ENCODE measurements at places on chromosomes 1 and 21.

DNA sequence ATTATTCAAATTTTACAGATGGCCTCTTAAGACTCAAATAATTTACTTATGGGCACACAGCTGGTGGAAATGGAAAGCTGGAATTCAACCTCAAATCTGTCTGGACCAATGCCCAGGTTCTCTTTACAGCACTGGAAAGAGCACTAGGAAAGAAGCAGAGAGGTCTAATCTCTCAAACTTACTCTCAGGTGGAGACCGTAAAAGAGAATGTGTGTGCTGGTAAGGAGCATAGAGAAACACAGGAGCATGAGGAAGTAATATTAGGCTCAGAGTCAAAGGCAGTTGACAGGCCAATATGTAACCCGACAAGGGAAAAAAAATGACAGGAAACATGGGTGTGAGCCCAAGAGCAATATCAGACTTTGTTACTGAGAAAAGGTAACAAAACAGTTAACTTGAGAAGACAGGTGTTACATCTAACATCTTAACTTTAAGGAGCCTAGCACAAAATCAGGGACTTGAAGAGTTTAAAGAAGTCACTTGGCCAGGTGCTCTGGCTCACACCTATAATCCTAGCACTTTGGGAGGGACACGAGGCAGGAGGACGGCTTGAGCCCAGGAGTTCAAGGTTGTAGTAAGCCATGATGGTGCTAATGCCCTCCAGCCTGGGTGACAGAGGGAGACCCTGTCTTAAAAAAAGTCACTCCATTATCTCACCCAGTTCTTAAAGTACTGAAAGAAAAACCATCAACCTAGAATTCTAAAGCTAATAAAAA, 20.7 kb downstream of the PPP1R15B start:
- DNase-seq, result no peak

- no peak for DNase-seq
Measured at GRCh38 chr1:39899611-39900538, 1.8 kb downstream of the MYCL start.

GRCh38 chr1:210821615-210822014, 312.3 kb downstream of the KCNH1 start:
- DNase-seq, result no peak

DNA sequence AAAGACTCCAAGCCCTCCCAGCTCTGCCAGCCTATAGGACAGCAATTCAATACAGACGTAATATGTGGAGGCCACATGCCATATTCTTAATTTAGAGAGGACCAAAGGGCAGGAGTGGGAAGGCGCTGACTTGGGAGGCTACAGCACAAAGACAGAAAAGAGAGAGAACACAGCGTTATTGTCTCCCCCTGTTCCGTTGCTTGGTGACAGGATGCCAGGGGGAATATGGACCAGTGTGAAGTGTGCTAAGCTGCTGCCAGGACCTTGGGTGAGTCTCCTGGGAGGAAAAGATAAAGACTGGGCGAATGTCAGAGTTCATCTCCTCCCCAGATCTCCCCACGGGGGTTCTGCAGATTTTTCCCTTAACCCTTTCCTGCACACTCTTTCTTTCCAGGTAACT, 102.1 kb upstream of the ADAR start:
- no peak for DNase-seq

DNA sequence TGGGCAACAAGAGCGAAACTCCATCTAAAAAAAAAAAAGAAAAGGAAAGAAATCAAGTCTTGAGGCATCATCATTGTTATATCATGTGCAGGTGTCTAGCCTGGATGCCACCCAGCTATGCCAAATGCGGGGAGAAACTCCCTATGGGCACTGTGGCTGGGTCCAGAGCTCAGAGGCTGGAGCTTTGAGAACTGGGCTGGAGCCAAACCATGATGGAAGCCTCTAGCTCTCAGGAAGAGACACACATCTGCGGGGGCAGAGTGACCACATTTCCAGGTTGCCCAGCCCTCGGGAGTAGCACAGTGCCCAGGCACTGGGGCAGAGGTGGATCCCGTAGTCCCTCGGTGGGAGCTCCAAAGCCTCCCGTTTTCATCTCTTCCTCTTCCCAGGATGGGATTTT, 58.9 kb downstream of the COL18A1 start:
- DNase-seq, result no peak

DNA sequence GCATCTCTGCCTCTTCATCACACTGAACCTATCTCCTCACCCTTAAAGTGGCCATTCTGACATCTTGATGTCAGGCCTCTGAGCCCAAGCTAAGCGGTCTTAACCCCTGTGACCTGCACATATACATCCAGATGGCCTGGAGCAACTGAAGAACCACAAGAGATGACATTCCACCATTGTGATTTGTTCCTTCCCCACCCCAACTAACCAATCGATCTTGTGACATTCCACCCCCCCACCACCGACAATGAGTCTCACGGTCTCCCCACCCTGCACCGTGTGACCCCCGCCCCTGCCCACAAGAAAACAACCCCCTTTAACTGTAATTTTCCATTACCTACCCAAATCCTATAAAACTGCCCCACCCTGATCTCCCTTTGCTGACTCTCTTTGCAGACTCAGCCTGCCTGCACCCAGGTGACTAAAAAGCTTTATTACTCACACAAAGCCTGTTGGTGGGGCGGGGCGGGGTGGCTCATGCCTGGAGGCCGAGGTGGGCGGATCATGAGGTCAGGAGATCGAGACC, 21.0 kb upstream of the PINK1 start:
- DNase-seq, result no peak

- DNase-seq, result no peak
Measured at GRCh38 chr1:181737056-181737455, 253.7 kb downstream of the CACNA1E start.

DNA sequence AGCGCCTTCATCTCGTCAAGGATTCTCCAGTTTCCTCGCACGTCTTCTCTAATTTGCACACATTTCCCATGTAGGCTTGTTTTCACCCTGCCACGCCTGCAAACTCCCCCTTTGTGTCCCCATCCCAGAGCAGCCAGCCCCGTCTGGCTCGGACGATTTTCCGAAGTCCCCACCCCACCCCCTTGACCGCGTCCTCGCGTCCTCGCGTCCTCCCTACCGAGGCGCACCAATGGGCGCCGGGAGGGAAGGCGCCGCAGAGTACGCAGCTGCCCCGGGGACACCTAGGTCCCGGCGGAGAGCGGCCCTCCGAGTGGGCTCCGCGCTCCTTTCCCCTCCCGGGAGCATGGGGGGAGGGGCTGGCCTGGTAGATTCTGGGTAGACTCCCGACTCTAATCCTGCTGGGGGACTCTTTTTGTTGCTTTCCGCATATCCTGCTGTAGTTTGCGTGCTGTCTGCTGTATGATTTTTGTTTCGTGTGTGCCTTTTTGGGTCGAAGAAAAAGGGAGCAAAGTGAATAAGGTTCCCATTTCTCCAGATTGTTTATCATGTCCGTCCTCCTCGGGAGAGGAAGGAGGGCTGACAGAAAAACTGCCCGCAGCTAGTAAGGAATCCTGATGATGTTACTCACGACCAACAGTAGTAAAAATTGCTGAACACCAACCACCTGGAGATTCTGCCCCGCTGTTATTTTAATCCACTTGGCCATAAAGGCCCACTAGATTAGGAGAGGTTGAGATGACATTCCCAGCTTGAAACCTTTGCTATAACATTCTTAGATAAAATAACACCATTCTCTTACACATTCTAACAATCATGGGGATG, 1.5 kb downstream of the CACHD1 start:
- no peak for DNase-seq

- DNase-seq, result no peak
Measured at GRCh38 chr21:25558123-25558522, 49.2 kb downstream of the MRPL39 start.

GRCh38 chr1:31839662-31840343, 24.0 kb upstream of the SPOCD1 start:
- DNase-seq, result no peak

DNA sequence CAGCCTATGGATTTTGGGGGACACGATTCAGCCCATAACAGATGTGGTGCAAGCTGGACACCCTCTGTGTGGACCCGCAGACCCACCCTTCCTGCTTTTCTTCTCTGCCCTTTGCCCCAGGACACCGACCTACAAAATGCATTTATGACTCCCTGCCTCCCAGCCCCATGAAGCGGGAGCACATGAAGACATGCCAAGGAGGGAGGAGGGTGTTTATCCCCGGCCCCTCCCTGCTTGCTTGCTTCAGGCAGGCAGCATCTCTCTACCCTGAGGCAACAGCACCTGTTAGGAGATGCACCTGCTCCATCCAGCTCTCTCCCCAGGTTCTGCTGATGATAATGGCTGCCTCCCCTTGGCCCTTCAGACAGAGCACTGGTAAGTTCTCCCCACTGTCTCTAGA, 187.5 kb downstream of the PSMG1 start:
- DNase-seq, result no peak

DNA sequence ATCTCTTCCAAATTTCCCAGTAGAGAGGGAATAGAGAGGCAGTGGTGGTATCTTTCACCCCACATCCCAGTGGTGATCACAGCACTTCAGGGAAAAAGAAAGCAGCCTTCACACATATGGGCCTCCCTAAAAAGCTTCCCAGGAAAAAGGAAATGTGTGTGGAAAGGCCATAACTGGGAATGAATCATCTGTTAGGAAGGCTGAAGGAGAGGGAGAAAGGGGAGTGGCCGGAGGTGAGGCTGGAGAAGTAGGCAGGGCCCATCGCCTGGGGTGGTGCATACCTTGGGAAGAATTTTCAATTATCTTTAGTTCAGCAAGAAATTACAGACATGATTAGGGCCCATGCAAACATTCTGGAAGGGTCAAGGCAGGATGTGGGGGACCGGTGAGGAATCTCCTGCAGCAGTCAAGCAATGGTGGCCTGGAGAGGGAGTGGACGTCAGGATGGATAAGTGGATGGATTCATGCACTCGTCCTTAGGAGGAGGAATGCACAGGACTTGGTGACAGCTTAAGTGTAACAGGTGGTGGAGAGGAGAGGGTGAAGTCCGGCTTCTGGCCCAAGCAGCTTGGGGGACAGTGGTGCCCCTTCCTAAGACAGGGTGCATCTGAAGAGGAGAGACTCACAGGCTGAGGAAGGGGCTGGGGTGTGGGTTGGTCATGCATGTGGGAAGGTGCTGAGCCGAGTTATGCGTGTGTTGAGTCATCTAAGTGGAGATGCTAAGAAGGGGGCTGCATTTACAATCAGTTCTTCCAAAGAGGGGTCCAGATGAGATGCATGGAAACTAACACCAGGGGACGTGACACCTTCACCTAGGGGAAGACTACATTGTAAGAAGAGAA, 17.9 kb downstream of the HIVEP3 start:
- DNase-seq, result peak; percentile 4

DNA sequence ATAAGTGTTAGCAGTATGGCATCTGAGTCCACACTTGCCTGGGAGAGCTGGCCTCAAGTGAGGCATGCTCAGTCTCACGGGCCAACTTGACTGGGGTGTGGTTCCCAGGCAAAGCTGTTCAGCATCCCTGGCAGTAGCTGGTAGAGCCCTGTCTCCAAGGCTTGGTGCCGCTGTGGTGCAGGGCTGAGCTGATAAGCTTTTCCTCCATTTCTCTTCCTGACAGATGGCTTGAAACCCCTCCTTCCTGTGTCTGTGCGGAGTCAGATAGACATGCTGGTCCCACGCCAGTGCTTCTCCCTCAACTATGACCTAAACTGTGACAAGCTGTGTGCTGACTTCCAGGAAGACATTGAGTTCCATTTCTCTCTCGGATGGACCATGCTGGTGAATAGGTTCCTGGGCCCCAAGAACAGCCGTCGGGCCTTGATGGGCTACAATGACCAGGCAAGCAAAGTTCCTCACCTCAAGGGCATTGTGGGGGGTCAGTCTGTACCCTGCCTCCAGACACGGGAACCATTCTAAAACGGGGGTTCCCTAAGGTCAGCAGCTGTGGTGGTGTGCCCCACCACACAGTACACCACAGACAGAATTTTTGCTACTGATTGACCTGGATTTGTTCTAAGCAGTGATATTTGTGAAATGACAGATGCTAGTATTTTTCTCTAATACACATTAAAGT, 13.7 kb upstream of the MIIP start:
- no peak for DNase-seq

- DNase-seq, result no peak
Measured at GRCh38 chr1:168330285-168330684, 49.6 kb downstream of the TBX19 start.
